B cell (primary cell): ENCODE measurements at places on chromosomes 16 and 17. TPM values are rescaled to one million over a fixed set of nuclear protein-coding genes. Genes with fewer than 3 reads are reported as not detected.
A peak's percentile ranks its signal among the peaks of the same experiment; 100 is the strongest.

GRCh38 chr17:17951524-17951923 is 20.7 kb downstream of the TOM1L2 start:
- DNase-seq, result no peak
- H3K27ac ChIP-seq, result no peak overlapping the region
- no peaks in the 10 kb centered on the region for H3K4me1 ChIP-seq
- no peaks in the 10 kb centered on the region for H3K36me3 ChIP-seq
- no peak overlapping the region for H3K4me3 ChIP-seq
- no peaks in the 10 kb centered on the region for H3K27me3 ChIP-seq

DNA sequence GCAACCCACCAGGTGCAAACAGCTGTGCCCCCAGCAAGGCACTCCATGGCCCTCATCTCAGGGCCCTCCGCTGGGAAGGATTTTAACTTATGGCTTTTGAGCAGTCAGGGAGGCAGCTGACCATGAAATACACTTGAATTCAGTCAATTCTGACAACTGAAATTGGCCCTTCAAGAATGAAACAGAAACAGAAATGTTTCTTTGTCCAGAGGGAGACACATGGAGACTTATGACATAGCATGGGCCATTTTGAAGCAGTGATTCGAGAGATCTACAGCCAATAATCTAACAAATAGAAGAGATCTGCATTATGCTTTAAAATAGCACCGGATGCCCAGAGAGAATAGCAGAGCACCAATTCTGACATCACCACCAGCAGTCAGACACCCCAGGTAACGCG is 7.5 kb downstream of the CACNG1 start:
- no peaks in the 10 kb centered on the region for H3K4me1 ChIP-seq
- no peak for DNase-seq
- H3K27ac ChIP-seq, result no peak overlapping the region
- H3K4me3 ChIP-seq, result no peak overlapping the region
- H3K36me3 ChIP-seq, result no peaks in the 10 kb centered on the region

DNA sequence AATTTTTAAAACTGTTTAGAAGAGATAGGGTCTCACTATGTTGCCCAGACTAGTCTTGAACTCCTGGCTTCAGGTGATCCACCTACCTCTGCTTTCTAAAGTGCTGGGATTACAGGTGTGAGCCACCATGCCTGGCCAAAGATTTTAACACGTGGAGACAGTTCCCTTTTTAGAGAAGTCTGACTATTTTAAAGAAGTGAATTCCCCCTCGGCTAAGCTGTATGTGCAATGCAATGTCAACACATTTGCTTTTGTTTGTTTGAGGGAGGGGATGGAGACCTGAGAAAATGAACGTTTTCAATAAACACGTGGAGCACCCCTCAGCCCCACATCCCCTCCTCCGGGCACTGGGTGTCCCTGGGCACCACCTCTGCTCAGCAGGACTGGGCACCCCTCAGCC is 14.3 kb upstream of the RNPS1 start:
- no peak for DNase-seq
- H3K4me3 ChIP-seq, result no peak overlapping the region
- H3K36me3 ChIP-seq, result no peaks in the 10 kb centered on the region
- no peak overlapping the region for H3K27ac ChIP-seq
- no peaks in the 10 kb centered on the region for H3K4me1 ChIP-seq

DNA sequence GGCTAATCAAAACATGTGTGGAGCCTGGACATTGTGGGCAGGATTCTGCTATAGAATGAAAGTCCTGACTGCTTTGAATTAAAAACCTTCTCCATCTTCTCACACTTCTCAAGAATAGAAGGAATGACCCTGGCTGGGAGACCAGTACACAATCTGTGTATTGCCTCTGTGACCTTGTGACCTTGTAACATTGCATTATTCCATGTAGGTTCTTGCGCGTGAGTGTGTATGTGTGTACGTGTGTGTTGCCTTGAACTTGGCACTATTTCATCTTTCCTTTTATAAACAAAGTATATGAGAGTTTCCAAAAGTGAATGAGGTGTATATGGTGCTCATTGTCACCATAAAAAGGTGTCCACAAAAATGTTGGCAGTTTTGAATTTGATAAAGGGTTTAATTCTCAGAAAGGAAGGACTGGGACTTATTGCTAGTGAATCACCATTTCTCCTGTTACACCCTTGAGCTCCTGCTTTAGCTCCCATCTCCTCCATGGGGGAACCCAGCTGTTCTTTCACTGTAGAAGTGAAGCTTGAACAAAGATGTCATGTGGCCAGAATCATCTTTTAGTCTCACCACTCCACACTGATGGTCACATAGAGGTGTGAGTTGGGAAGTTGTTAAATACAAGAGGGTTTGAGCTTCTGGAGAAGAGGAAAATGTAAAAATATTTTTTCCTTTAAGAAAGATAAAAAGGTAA is 244.9 kb downstream of the FTO start:
- H3K27ac ChIP-seq, result no peak overlapping the region
- no peaks in the 10 kb centered on the region for H3K27me3 ChIP-seq
- no peak for DNase-seq

GRCh38 chr16:29994600-29995323 is 655 bp downstream of the HIRIP3 start:
- peaks cover 15% of the 10 kb centered on the region for H3K4me1 ChIP-seq
- H3K27me3 ChIP-seq, result no peaks in the 10 kb centered on the region
- H3K36me3 ChIP-seq, result no peaks in the 10 kb centered on the region
- H3K4me3 ChIP-seq, result peak overlapping the region; percentile 100
- peak overlapping the region; percentile 97 for H3K27ac ChIP-seq

DNA sequence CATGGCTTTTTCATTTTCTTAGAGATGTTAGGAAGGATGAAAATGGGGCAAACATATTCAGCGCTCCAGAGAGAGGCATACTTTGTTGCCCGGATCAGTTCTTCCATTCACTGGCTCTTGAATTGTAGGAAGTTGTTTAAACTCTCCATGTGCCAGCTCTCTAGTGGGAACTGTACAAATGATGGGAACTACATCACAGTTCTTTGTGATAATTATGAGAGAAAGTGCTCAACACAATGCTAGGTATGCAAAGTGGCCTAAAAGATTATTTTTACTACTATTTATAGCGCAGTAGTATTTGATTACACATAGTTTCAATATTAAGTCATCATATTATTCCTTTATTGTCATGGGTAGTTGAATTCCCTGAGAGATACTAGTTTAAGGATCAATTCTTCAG is 268.5 kb downstream of the RBFOX1 start:
- no peak for DNase-seq
- no peaks in the 10 kb centered on the region for H3K4me1 ChIP-seq
- no peaks in the 10 kb centered on the region for H3K27me3 ChIP-seq
- H3K27ac ChIP-seq, result no peak overlapping the region
- H3K4me3 ChIP-seq, result no peak overlapping the region
- H3K36me3 ChIP-seq, result no peaks in the 10 kb centered on the region

- H3K4me1 ChIP-seq, result no peaks in the 10 kb centered on the region
- H3K27me3 ChIP-seq, result no peaks in the 10 kb centered on the region
- no peak overlapping the region for H3K27ac ChIP-seq
- no peaks in the 10 kb centered on the region for H3K36me3 ChIP-seq
- no peak overlapping the region for H3K4me3 ChIP-seq
Measured at GRCh38 chr16:80836846-80837245, 32.4 kb upstream of the CDYL2 start.

DNA sequence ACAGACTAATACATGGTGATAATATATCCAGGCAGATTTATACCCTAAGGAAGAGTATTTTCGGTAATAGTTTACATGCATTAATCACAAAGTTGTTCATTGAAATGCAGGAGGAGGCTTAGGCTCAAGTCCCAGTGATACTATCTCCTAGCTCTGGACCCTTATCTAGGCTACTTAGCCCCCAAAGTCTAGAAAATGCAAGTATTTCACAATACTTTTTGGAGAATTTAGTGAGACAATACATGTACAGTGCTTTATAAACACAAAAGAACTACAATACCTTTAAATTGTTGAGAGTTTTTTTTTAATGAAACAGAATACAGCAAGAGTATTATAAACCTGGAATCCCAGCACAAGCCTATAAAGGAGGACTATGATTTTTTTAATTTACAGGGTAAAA is 473.9 kb downstream of the HS3ST3B1 start:
- no peak overlapping the region for H3K27ac ChIP-seq
- H3K27me3 ChIP-seq, result no peaks in the 10 kb centered on the region
- DNase-seq, result no peak
- no peaks in the 10 kb centered on the region for H3K4me1 ChIP-seq
- no peaks in the 10 kb centered on the region for H3K36me3 ChIP-seq

DNA sequence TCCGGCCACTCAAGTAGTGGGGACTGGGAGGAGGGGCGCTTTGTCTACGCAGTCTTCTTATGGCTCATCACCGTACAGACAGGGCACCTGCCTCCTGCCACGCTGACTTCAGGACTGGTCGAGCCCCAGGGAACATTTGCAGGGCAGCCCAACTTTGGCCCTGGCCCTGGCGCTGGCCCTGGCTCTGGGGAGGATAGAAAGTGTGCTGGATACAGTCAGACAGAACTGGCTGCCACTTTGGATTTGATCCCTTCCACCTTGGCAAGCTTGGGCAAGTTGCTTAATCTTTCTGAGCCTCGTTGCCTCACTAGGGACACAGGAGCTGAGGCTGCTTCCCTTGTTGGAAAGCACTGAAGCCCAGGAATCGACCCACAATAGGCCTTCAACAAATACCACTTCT is 13.6 kb downstream of the LGALS9 start:
- no peaks in the 10 kb centered on the region for H3K4me1 ChIP-seq
- H3K27ac ChIP-seq, result no peak overlapping the region
- no peaks in the 10 kb centered on the region for H3K27me3 ChIP-seq
- no peak for DNase-seq
- H3K4me3 ChIP-seq, result no peak overlapping the region

DNA sequence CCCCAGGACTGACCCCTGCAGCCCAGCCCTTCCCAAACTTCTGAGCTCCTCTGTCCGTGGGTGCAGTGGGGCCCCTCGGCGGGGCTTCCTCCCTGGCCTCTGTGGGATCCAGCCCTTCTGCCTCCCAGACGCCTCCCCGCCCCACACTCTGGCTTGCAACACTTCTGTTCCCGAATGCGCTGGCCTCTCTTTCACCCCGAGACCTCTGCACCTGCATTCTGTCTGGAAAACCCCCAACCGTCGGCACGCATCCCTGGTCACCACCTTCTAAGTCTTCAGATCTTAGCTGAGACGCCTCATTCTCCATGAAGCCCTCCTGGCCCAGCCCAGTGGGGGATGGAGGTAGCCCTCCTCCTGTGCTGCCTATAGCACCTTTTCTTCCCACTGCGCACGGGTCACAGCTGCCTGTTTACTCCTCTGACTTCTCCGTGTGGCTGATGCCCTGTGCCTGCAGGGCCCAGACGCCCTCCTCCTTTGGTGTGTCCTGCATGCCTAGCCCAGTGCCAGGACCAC is 26.4 kb downstream of the TMEM235 start:
- H3K36me3 ChIP-seq, result no peaks in the 10 kb centered on the region
- no peaks in the 10 kb centered on the region for H3K27me3 ChIP-seq
- H3K4me1 ChIP-seq, result peaks cover 27% of the 10 kb centered on the region
- no peak overlapping the region for H3K27ac ChIP-seq

GRCh38 chr17:72723711-72724110 is 368.8 kb downstream of the SLC39A11 start:
- H3K4me1 ChIP-seq, result peaks cover 19% of the 10 kb centered on the region
- no peak for DNase-seq
- H3K36me3 ChIP-seq, result no peaks in the 10 kb centered on the region
- no peak overlapping the region for H3K27ac ChIP-seq

DNA sequence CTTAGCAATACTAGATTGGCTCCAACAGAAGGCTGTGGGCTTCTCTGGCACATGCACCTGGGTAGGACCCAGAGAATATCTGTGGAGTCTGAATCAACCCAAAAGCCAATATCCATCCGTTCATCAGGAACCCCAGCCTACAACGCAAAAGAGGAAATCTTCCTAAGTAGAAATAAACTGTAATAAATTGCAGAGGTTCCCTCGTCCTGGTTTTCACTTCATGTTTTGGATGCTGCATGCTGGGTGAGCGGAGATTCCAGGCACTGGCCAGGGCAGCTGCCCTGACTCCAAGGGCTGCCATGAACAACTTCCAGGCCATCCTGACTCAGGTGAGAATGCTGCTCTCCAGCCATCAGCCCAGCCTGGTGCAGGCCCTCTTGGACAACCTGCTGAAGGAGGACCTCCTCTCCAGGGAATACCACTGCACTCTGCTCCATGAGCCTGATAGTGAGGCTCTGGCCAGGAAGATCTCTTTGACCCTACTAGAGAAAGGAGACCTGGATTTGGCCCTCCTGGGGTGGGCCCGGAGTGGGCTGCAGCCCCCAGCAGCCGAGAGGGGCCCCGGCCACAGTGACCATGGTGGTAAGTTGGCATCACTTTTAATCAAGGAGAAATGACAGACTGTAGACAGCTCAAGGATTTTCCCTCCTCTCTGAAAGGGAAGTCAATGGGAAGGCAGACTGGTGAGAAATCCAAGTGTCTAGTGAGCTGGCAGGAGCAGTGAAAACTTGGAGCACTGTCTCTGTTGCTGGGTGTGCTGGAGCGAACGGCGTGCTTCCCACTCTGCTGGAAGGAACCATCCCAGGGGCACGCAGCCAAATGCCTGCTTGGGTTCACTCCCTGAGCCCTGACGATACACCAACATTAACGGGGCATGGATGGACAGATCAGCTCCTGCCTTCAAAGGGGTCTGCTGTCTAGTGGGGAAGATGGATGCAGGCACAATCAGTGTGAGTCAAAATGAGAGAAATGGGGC is 10.7 kb upstream of the CIITA start:
- peak overlapping the region; percentile 92 for H3K27ac ChIP-seq
- DNase-seq, result peak; percentile 19
- peaks cover 76% of the 10 kb centered on the region for H3K4me1 ChIP-seq
- H3K27me3 ChIP-seq, result no peaks in the 10 kb centered on the region

GRCh38 chr16:64858076-64858475 is 263.8 kb downstream of the CDH11 start:
- H3K27ac ChIP-seq, result no peak overlapping the region
- no peaks in the 10 kb centered on the region for H3K27me3 ChIP-seq
- DNase-seq, result no peak
- no peak overlapping the region for H3K4me3 ChIP-seq
- no peaks in the 10 kb centered on the region for H3K36me3 ChIP-seq

GRCh38 chr17:319266-319665 is 33.3 kb downstream of the RPH3AL start:
- H3K36me3 ChIP-seq, result no peaks in the 10 kb centered on the region
- H3K27me3 ChIP-seq, result peaks cover 2% of the 10 kb centered on the region
- no peak overlapping the region for H3K27ac ChIP-seq
- H3K4me3 ChIP-seq, result no peak overlapping the region
- H3K4me1 ChIP-seq, result no peaks in the 10 kb centered on the region

- peak; percentile 36 for DNase-seq
- no peaks in the 10 kb centered on the region for H3K27me3 ChIP-seq
- no peaks in the 10 kb centered on the region for H3K4me1 ChIP-seq
- no peak overlapping the region for H3K4me3 ChIP-seq
- no peak overlapping the region for H3K27ac ChIP-seq
Measured at GRCh38 chr16:49350265-49351095, 23.1 kb upstream of the C16orf78 start.

AURKB gene
- total RNA-seq, result 0.41 and 1.1 TPM in 2 replicates

TMC8 gene
- total RNA-seq, result 235 and 252 TPM in 2 replicates

ABCA10 gene
- total RNA-seq, result 1.9 and 3.2 TPM in 2 replicates

C17orf78 gene
- not detected in 2 replicates for total RNA-seq

HEATR9 gene
- total RNA-seq, result not detected in 2 replicates

SAMD14 gene
- total RNA-seq, result 0.78 and 0.89 TPM in 2 replicates

SLFN14 gene
- total RNA-seq, result not detected in 2 replicates

MMP28 gene
- 2.0 and 2.4 TPM in 2 replicates for total RNA-seq

MAP2K3 gene
- total RNA-seq, result 114 and 118 TPM in 2 replicates

RGS9 gene
- total RNA-seq, result 3.4 and 4.4 TPM in 2 replicates
